ENCODE measurements at places on chromosomes 2 and 18. TPM values are rescaled to one million over a fixed set of nuclear protein-coding genes. Genes with fewer than 3 reads are reported as not detected.

Gene REG3G
- not detected for total RNA-seq

Gene DLX1
- total RNA-seq: not detected

Gene IL36A
- not detected for total RNA-seq

Gene C2orf72
- total RNA-seq: not detected

Gene REG3A
- not detected for total RNA-seq

Gene ANKRD30BL
- not detected for total RNA-seq

Gene SERPINB11
- 12.8 TPM for total RNA-seq

Gene UGT1A4
- 0.14 TPM for total RNA-seq

Gene MLPH
- total RNA-seq: 539 TPM

Gene KCNIP3
- 5.9 TPM for total RNA-seq

Gene GBX2
- total RNA-seq: not detected

Gene TBR1
- total RNA-seq: not detected

Gene MYOM1
- 1.2 TPM for total RNA-seq

Gene SDC1
- 147 TPM for total RNA-seq

Gene POLR1A
- total RNA-seq: 22.1 TPM

Gene INO80D
- total RNA-seq: 50.3 TPM

Gene CRACDL
- total RNA-seq: 17.8 TPM

Gene SLC8A1
- total RNA-seq: 21.8 TPM

Gene ERMN
- 1.1 TPM for total RNA-seq

Gene SH3BP4
- 34.0 TPM for total RNA-seq

Gene CHRND
- not detected for total RNA-seq

Gene GALNT14
- not detected for total RNA-seq

Gene ASXL2
- 20.3 TPM for total RNA-seq

Gene ITPRIPL1
- total RNA-seq: 1.0 TPM

Gene PLEKHH2
- 34.8 TPM for total RNA-seq

Gene VAMP5
- total RNA-seq: 20.5 TPM

Gene MYL1
- total RNA-seq: not detected

Gene TMEM169
- 0.15 TPM for total RNA-seq

Gene LBX2
- total RNA-seq: 8.4 TPM

Gene TGFA
- total RNA-seq: 4.2 TPM

Gene CD226
- total RNA-seq: 5.2 TPM

Gene SNORC
- total RNA-seq: 1.5 TPM

Gene ASAP2
- total RNA-seq: 23.7 TPM

Gene MMADHC
- 73.2 TPM for total RNA-seq

Gene HTR2B
- 0.81 TPM for total RNA-seq

Gene CXCR4
- 40.6 TPM for total RNA-seq

Gene OTOF
- 0.15 TPM for total RNA-seq

Gene BOLL
- not detected for total RNA-seq

Gene GTF2A1L
- not detected for total RNA-seq

Gene SATB2
- total RNA-seq: 3.2 TPM

Gene RNF152
- total RNA-seq: 14.6 TPM

Gene SESTD1
- 38.0 TPM for total RNA-seq

Gene MBD5
- 27.4 TPM for total RNA-seq

Gene CHN1
- 27.1 TPM for total RNA-seq

Gene DSG1
- not detected for total RNA-seq

Gene TUBA3D
- not detected for total RNA-seq

Gene ST6GAL2
- total RNA-seq: 0.59 TPM

Gene SLC11A1
- 344 TPM for total RNA-seq

Gene CPS1
- total RNA-seq: 1.4 TPM

Gene RGPD3
- total RNA-seq: 1.00 TPM

Gene CYTIP
- total RNA-seq: 27.1 TPM
